ENCODE measurements at places on chromosomes 4 and X. TPM values are rescaled to one million over a fixed set of nuclear protein-coding genes. Genes with fewer than 3 reads are reported as not detected.

DNA sequence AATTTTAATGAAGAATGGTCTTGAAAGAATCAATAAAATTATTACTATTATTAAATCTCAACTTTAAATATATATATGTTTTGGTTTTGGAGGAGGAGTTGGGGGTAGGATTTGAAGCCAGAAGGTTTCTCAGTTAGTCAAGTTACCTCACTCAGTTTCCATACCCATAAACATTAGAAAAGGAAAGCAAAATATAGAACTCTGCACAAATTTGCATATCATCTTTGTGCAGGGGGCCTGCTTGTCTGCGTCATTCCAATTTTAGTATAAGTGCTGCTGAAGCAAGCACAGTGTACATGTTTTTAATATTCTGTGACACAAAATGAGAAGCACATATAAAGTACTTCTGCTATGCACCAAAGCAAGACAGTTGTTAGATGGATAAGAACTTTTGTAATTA is 47.5 kb upstream of the SCRG1 start:
- DNase-seq, result no peak

- no peak for DNase-seq
Measured at GRCh38 chr4:89488736-89489135, 181.1 kb upstream of the GPRIN3 start.

- no peak for DNase-seq
Measured at GRCh38 chrX:95484781-95485180, 1199.9 kb upstream of the DIAPH2 start.

- no peak for DNase-seq
Measured at GRCh38 chr4:137474711-137475301, 57.5 kb downstream of the PCDH18 start.

- no peak for DNase-seq
Measured at GRCh38 chr4:10395971-10396580, 61.1 kb downstream of the ZNF518B start.

DNA sequence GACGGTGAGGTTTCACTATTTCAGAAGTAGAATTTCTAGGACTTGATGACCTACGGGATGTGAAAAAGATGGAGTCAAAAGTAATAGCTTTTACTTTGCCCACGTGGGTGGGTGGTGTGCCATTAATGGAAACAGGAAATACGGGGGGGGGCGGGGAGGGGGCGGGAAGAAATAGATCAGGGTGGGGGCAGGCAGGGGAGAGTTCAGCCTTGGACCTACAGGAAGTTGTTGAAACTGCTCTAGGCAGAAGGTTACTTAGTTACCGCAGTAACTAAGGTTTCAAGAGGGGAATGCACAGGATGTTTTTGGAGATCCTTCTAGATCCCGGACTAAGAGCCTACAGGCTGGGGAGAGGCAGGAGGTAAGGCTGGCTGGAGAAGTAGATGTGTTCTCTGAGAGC is 3.6 kb upstream of the FHL1 start:
- peak; percentile 35 for DNase-seq

The SLC7A11 gene
- total RNA-seq, result 0.44 TPM

The DGAT2L6 gene
- not detected for total RNA-seq

The USP17L17 gene
- not detected for total RNA-seq

GRCh38 chr4:110310795-110311194 is 112.4 kb upstream of the ELOVL6 start:
- no peak for DNase-seq

- DNase-seq, result no peak
Measured at GRCh38 chr4:118904418-118904817, 15.8 kb downstream of the SYNPO2 start.

GRCh38 chrX:116605576-116605975 is 142.8 kb upstream of the CT83 start:
- DNase-seq, result no peak

The TCEAL3 gene
- 5.6 TPM for total RNA-seq

- no peak for DNase-seq
Measured at GRCh38 chr4:31234901-31235300, 514.7 kb downstream of the PCDH7 start.

The MAGEA12 gene
- not detected for total RNA-seq

- no peak for DNase-seq
Measured at GRCh38 chr4:105458001-105458400, 15.9 kb downstream of the PPA2 start.

The TCEAL8 gene
- 15.2 TPM for total RNA-seq

DNA sequence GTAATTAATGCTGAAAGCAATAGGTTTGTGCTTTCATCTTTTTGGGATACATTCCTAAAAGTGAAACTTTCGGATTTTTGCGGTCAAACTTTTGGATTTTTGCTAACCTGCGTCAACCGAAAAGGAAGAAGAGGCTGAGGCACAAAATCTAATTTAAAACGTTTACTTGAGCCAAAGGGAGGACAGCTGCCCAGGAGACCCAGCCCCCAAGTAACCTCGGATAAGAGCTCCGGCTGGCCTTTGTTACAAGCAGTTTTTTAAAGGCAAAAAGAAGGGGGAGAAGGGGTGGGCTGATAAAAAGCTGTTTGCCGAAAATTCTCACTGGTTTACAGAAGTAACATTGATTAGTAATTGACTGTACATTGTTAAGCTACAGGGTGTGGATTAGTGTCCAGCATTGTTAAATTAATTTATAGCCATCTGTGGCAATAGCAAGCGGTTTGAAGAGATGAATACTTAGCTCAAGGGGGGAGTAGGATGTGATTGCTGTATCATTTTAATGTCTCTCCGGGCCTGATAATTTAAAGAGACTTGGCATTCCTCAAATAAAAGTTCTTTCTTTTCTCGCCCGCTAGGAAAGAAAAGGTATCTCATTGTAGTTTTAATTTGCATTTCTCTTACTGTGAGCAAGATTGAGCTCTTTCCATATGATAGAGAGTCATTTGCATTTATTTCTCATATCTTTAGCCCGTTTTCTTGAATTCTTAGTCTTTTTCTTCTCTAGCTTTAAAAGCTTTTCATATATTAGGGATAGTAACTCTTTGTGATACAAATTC is 59.1 kb upstream of the USP9X start:
- DNase-seq, result no peak

DNA sequence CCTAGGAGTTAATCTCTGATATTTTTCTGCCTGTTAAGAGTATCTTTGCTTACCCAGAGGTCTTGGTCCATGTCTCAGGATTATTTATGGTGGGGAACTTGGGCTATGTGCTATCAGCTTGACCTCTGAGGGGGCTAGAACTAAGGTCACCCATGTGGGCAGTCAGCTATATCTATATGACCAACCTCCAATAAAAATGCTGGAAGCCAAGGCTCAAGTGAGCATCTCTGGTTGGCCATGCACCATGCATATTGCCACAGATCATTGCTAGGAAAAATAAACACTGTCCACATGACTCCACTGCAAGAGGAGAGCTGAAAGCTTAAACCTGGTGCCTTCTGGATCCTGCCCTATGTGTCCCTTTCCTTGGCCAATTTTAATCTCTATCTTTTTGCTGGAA is 196.5 kb upstream of the SLC7A11 start:
- no peak for DNase-seq

The PGAM4 gene
- not detected for total RNA-seq

GRCh38 chr4:56976837-56977320 is 527 bp downstream of the NOA1 start:
- peak; percentile 45 for DNase-seq

DNA sequence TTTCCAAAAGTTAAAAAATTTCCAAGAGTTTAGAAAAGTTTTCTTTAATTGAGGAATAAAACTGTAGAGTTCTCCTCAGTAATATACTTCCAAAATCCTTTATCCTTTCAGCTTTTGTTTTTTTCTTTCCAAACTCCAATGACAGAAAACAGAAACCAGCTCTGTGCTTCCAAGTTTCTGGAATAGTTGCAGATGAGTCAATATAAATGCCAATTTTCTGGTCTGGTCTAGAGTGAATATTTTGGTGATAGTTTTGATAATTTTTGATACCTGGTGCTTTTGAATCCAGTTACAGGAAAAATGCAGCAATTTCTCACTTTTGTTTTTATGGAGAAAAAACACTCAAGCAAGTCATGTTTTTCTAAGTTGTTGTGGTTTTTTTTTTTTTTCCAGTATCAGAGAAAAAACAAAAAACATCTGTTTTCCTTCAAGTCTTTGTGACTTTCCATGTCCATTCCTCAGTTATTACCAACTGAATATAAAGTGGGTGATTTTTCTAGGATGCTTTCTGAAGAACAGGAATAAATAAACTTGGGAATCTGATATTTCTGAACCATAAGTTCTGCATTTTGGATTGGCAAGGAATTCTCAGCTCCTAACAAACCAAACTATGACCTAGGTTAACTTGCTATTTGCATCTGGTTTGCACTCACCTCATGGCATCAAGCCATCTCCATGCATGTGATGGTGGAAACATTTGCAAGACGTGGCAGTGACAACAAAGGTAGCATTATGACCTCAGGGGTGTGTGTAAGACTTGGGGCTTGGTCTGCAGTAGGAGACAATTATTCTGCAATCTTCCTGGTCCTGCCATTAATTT is 139.1 kb downstream of the VEGFC start:
- no peak for DNase-seq

The TAPT1 gene
- 46.4 TPM for total RNA-seq

DNA sequence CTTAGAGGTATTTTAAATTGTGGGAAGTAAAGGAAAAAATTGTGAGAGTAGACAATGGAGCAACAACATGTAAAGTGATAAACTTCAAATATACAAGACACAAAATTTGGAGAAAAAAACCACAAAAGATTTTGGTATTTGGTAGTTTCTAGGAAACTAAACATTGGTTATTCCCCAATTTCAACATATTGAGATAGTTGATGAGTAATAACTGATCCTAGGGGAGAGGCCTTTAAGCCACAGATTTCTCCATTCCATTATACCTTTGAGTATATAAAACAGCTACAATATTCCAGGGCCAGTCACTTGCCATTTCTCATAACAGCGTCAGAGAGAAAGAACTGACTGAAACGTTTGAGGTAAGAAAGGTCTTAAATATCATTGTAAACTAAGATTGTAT is at the start of gene FDCSP:
TSS of gene FDCSP (plus strand) at position 301 of the 400 bp plus-strand sequence. CDS start 5,071 bp downstream, outside the sequence.
- no peak for DNase-seq

DNA sequence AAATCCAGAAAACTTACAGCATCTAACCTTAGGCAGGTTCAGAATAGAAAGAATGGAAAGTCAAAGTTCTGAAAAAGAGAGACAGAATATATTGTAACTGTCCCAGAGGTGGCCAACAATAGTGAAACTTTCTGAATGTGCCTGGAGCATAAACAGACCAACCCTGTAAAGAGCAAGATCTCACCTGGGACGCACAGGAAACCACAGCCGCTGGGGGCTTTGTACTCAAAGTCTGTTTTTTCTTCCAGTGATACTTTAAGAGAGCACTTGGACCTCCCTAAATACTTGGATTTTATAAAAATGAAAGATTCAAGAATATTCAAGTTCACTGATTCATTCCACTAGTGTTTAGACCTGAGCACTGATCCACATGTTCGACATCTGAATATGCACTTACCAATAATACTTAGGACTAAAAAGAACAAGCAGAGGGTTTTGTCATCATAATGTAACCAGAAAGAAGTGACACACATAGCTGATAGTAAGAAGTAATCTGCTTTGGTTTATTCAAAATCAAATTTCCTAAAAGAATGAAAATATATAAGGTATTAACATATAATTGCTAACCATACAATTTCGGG is 35.3 kb downstream of the ARAP2 start:
- DNase-seq, result no peak

The STATH gene
- not detected for total RNA-seq
